ENCODE measurements at places on chromosomes 2 and 18.

DNA sequence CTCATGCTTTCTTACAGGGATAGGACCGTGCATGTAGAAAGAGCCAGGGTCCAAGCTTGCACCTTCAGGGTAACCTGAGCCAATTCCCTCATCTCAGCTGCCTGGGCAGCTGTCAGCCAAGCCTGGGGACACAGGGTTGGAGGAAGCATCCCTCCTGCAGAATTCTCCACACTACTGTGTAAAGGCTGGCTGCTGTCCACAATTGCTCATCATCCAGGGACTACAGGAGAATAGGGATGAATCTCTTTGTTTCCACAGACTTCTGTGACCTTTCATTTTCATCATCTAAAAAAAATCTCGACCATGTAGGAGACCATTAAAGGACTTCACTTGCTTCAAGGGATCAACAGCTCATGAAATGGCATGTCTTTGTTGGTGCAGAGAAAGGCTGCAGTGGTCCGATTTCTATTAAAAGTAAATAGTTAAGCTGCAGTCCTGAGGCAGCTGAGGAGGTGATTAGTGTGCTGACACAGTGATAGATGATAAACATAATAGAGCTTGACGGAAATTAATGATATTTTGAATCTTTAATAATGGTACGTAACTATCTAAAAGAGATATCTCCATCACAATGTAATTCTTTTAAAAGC lies 74.4 kb upstream of the COPS8 start:
- peak; percentile 56 for DNase-seq

DNA sequence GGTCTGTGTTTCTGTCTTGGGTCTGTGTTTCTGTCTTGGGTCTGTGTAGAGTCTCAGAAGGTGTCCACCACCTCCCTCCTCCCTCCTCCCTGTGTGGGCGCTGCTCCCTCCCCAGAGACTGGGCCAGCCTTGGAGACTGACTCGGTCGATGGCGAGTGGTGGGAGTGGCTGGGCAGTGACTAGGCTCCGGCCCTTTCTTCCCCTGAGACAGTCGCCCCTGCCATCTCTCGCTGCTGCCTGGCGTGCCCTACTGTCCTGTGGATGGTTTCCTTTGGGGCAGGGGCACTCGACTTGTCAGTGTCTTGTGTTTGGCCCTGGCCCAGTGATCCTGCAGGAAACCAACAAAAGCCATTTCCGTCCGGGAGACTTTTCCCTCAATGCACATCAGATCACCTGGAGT lies 215.8 kb downstream of the NDUFA10 start:
- DNase-seq: no peak

- DNase-seq: peak; percentile 90
Measured at GRCh38 chr2:76599732-76600368, 889.1 kb upstream of the GCFC2 start.

DNA sequence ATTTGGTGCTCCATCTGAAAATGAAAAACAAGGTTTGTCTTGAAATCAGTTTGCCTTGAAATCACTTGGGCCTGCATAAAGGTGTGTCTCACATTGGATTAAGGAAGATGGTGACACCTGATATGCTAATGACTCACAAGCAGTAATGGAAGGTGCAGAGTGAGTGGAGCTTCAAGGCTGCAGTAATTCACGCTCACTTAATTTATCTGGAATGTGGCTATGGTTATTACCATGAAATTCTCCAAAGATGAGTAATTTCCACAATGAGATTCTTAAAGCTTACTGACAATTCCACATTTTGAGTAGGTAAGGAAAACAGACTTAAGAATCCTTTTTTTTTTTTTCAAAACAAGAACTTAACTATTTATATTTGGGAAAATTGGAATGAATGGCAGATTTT lies 156.8 kb downstream of the PAX3 start:
- DNase-seq: no peak

- no peak for DNase-seq
Measured at GRCh38 chr2:143071185-143071876, 57.9 kb upstream of the ARHGAP15 start.

DNA sequence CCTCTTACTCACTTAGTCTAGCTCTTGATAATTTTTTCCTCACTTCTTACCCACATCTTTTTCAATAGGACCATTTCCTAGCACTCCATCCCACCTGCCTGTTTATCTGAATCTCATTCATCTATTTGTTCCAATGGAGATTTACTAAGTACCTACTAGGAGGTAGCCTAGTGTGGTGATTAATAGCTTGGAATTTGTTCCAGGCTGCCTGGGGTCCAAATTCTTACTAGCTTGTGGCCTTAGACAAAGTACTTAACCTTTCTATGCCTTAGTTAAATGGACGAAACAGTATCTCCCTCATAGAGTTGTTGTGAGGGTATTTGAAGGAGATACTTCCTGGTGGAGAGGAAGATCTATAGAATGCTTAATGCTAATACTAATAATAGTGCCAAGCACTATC lies 42.9 kb upstream of the SERTAD2 start:
- DNase-seq: no peak
